HL-60 (cell line): ENCODE measurements at places on chromosomes 12 and 14.

- no peak for DNase-seq
Measured at GRCh38 chr12:95701275-95701674, 89.3 kb downstream of the NTN4 start.

- DNase-seq = no peak
Measured at GRCh38 chr12:121717041-121717699, 4.6 kb downstream of the TMEM120B start.

GRCh38 chr12:101862245-101862644 is 15.1 kb upstream of the DRAM1 start:
- no peak for DNase-seq

- no peak for DNase-seq
Measured at GRCh38 chr12:118727979-118728366, 253.4 kb upstream of the SRRM4 start.

DNA sequence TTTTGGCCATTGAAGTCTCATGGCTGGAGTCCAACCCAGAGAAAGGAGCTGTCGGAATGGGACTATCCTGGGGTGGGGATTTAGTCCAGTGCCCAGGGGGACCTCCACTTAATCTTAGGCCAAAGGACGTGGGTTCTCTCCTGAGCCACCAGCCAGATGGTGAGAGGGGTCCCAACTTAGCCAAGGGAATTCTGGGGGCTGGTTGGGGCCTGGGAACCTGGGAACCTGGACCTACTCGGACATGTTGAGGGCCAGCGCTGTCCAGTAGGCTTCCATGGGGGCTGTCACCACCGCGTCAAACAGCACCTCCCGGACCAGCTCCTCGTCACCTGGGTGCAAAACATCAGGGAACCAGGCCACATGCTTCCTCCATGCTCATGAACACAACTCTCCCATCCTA is 33.4 kb downstream of the LRTM2 start:
- no peak for DNase-seq

DNA sequence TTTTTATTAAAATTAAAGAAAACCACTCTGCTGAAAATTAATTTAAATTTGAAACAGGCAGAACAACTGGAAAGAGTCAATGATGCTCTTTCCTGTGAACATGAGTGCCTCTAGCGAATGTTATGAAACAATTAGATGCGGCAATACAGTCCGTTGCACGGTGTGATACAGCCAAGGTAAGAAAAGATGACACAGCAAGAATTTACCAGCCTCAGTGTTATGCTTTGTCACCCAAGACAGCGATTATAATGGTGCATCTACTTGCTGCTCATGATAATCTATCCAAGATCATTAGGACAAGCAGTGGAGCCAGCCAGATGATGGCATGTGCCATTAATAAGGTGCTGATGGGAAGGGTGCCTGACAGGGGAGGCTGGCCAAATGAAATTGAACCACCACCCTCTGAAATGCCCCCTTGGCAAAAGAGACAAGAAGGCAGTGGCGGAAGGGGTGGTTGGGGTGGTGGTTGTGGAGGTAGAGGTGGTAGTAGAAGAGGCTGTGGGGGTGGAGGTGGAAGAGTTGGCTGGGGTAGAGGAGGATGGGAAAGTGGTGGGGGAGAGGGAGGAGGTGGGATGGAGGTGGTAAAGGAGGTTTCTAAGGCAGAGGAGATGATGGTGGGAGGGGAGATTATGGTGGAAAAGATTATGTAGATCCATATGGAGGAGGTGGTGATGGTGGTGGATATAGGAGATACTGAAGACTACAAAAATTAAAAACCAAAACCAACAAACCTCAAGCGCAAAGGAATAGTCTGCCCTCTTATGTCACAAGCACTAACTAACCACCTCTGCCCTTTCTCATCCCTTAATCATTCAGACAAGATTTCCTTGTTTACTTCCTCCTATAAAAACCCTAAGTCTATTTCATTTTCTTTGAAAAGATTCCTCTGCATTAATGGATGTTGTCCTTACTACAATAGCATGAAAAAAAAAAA is 4.0 kb upstream of the RESF1 start:
- no peak for DNase-seq

GRCh38 chr12:80551897-80552296 is 107.9 kb downstream of the PTPRQ start:
- DNase-seq = no peak
